Sigmoid colon (tissue), 7 donors: ENCODE measurements at places on chromosomes 11 and 22.
A peak's percentile ranks its signal among the peaks of the same experiment; 100 is the strongest.

- DNase-seq = no peak
Observed at GRCh38 chr11:119207415-119207960, 1.3 kb downstream of the CBL start.

- no peak for DNase-seq
Observed at GRCh38 chr11:27279460-27279859, 83.6 kb downstream of the CCDC34 start.

GRCh38 chr11:1049071-1049405 lies 12.5 kb upstream of the MUC6 start:
- DNase-seq = peak; percentile 46

GRCh38 chr22:19862619-19863246 lies 8.1 kb upstream of the GNB1L start:
- peak; percentile 18 for DNase-seq

- peak; percentile 74 for DNase-seq
Observed at GRCh38 chr22:19579880-19580279, 55.7 kb upstream of the CLDN5 start.

DNA sequence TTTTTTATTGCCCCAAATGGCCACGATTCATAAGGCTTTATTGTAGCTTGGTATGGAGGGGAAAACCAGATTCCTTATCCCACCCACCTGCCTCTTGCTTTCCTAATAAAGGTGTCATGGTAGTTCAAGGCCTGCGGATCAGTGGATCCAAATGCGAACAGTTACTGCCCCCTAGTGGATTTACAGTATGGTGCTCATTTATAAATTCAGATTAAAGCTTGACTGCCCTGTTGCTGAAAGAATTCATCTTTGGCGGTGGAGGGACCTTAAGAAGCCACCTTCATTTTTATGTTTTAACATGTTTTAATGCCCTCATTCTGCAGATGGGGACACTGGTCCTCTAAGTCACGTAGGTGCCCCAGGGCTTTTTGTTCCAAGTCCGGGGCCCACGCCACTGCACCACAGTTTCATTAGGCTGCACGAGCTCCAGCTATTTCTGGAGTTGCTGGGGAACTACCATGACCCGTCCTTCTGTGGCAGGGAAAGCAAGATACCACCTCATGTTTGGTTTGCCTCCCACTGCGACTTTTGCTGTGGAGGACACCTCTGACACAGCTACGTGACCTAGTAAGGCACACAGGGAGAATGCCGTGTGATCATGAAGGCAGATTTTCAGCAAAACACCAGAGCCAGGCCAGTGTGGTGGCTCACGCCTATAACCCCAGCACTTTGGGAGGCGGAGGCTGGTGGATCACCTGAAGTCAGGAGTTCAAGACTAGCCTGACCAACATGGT lies 15.6 kb upstream of the INCENP start:
- no peak for DNase-seq

GRCh38 chr11:46099963-46100316 lies 21.3 kb downstream of the PHF21A start:
- DNase-seq = no peak

GRCh38 chr11:38460896-38461295 lies 1862.9 kb upstream of the RAG2 start:
- DNase-seq = no peak

DNA sequence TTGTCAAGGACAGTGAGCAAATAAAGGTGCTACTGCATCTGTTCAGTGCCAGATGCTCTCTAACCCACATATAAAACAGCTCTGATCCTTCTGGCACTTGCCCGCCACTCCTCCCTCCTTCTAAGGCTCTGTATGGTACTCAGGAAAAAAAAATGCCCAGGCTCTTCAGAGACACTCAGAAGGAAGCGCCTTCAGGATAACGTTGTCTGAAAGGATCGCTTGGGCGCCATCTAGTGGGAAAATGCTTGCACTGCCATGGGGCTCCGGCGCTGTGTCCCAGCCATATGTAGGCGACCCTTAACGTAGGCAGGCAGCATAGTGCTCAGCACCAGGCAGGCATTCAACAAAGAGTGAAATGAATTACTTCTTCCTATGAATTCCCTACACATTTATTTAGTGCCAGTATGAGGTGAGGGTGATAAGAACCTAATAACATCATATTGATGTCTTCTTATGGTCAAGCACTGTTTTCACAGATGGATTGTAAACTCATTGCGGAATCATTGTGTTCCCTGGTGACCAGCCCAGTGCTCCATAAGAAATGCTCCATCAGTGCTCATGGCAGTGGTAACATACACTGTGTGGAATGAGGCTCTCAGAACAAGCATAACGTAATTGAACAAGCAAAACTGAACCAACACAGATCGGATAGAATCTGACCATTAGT lies 39.6 kb downstream of the PAMR1 start:
- DNase-seq = peak; percentile 79

DNA sequence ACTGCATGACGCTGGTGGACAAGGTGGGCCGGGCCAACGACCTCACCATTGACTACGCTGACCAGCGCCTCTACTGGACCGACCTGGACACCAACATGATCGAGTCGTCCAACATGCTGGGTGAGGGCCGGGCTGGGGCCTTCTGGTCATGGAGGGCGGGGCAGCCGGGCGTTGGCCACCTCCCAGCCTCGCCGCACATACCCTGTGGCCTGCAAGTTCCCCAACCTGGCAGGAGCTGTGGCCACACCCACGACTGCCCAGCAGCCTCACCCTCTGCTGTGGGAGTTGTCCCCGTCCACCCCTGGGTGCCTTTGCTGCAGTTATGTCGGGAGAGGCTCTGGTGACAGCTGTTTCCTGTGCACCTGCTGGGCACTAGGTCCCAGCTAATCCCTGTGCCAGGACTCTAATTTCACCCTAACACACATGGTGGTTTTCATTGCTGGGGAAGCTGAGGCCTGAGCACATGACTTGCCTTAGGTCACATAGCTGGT lies 49.0 kb upstream of the PPP6R3 start:
- DNase-seq = no peak

- DNase-seq = peak; percentile 32
Observed at GRCh38 chr22:50040717-50041116, 17.4 kb downstream of the TTLL8 start.

- peak; percentile 75 for DNase-seq
Observed at GRCh38 chr11:62832336-62833234, at the start of gene TEX54. TEX54 (minus strand) TSS chr11:62832841.

GRCh38 chr11:71568704-71569349 lies 3.5 kb downstream of the KRTAP5-10 start:
- DNase-seq = peak; percentile 73

DNA sequence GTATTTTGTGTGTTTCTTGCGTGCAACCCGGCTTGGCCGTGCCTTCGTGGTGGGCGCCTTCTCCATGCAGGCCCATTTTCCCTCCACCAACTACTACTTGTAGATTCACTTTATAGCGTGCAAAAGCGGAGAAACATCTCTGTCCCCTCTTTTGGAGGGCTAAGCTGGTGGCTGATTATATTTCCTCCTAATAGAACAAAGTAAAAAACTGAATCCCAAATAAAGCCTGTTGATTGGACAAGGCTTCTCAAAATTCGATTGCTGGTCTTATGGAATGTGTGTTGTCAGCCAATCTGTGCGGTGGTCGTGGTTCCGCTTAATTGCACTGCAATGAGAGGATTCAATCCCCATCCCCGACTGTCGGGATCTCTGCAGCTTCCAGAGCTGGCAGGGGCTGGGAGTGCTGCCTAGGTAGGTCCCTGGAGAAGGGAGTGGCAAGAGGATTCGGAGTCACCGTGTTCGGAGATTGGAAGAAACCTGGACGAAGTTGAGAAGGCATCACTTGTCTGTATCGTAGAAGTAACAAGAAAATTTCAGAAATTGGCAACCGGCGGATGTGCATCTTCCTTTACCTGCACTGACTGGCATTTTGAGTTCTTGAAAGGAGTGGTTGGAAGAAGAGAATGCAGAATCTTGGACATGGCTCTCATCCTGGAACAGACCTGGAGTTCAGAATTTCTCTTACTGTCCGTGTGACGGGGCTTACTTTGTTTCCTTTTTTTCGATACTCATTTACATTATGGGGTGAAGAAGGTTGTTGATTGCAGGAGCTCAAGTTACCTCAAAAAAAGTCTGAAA lies 1.1 kb downstream of the HMGXB4 start:
- DNase-seq = no peak
